ENCODE measurements at places on chromosomes 13 and 19.

DNA sequence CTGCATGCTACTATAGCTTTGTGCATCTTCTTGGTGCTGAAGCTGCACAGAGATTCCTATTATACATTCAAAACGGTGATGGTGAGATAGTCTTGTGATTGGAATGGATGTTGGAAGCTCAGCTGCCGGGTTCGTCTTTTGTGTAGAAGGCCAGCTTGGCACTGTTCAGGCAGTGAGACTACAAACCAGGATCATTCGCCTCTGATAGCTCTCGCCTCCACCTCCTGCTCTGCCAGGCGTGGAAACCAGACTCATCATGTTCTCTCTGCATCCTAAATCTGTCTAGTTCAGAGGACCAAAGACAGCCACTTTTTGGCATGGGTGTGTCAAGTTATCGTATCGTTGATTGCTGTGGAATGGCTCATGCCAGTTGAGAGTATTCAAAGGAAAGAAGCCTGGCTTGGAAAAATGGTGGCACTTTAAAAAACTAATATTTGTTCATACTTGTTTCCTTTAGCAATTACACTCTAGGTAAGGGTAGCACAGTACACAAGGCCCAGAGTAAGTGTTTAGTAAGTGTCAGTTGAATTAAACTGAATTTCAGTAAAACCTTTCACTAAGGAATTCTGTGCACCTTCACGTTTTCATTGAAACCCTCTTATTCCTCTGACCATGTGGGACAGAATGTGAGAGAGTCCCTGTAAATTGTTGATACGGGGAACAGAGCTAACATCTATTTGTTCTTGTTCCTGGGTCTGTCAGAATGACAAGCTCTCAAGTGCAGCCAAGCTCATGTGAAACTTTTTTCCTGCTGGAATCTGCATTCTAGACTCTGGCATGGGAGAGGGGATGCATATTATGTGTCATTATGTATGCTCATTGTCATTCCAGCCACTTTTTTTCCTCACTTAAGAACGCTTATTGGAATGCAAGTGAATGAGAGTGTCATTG is 69.8 kb downstream of the DPY19L3 start:
- no peak for DNase-seq

- DNase-seq = no peak
Measured at GRCh38 chr19:19670070-19670551, 1.5 kb downstream of the ZNF101 start.

- no peak for DNase-seq
Measured at GRCh38 chr13:64239372-64239771, 2823.7 kb upstream of the PCDH20 start.

- no peak for DNase-seq
Measured at GRCh38 chr19:14081797-14082674, 3.5 kb downstream of the C19orf67 start.

DNA sequence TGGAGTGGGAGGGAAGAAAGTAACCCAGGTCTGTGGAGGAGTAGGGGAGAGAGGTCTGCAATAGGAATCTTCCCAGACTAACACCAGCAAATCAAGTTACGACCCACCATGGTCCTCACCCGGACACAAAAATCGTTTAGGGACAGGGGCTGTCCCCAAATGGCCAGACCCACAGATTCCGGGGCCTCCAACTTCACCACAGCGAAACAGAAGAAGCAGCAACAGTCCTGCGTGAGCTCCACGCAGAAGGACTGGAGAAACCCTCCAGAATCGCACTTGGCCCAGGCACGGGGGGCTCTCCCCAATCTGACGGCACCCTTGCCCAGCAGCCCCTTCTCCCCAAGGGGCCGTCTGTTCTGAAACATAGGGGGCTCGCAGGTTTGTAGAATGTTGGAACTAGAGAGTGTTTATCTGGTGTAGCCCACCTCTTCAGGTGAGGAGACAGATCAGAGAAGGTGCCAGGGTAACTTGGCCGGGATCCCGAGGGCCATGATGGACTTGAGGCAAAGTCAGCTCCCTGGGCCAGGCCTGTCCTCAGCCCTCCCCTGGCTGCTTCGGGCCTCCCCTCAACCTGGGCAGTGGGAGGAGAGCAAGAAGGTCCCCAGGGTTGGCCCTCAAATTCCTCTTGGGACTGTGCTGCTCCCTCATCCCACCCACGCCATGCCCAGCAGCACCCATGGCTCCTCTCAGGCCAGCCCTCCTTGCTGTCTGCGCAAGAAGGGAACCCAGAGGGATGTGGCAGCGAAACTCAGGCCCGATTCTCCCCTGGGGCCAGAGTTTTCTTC is 82.5 kb upstream of the GPR183 start:
- no peak for DNase-seq

DNA sequence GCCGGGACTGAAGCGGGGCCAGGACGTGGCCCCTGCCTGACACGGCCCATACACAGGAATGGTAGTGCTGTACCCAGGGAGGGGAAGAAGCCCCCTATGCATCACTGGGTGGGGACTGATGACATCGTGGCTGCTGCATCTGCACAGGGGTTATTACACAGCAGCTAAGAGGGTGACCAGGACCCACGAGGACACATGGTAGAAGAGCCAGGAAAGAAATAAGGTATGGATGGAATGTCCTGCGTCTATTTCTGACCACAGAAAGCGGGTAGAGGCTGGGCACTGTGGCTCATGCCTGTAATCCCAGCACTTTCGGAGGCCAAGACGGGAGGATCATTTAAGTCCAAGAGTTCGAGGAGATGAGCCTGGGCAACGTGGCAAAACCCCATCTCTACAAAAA is 24.1 kb downstream of the DCAF15 start:
- no peak for DNase-seq

- DNase-seq = no peak
Measured at GRCh38 chr19:17889609-17890214, 18.0 kb downstream of the SLC5A5 start.

- no peak for DNase-seq
Measured at GRCh38 chr13:23384111-23384510, 49.4 kb downstream of the SACS start.

GRCh38 chr19:51020988-51021651 is 1.6 kb upstream of the KLK10 start:
- DNase-seq = no peak

DNA sequence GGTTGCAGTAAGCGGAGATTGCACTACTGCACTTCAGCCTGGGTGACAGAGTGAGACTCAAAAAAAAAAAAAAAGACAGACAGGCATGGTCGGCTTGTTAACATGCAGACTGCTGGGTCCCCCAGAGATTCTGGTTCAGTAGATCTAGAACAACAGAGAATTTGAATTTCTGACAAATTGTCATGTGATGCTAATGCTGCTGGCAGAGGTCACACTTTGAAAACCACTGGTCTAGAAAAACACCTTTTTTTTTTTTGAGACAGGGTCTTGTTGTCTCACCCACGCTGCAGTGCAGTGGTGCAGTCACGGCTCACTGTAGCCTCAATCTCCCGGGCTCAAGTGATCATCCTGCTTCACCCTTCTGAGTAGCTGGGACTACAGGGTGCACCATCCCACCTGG is 7.7 kb upstream of the LRFN3 start:
- no peak for DNase-seq

DNA sequence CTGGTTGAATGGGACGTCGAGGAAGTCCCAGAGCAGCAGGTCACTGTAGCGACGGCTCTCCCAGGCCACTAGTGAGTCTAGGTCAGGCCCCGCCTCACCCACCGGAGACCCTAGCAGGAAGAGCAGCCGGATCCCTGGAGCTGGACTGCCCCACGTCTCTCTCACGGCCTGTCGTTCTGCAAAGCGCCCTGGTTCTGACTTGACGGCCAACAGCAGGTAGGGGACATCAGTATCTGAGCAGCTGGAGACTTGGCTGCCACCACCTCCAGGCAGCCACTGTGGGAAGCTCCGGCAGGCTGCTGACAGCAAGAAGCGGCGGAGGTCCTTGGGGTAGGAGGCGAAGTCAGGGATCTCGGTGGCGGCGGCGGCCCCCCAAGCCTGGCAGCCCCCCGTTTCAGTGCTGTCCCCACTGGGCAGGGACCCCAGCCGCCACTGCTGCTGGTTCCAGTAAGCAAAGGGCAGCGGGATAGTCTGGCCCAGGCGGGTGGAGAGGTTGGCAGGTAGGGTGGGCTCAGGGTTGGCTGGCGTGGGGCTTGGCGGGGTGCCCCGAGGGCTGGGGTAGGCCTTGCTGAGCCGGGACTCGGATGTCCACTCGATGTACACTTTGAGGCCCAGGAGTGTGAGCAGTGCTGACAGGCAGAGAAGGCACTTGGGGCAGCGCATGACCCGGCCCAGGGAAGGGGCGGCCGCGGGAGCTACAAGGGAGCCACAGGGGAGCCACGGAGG is 895 bp downstream of the B3GNT8 start:
- no peak for DNase-seq
